ENCODE measurements at places on chromosomes 13 and 19.

DNA sequence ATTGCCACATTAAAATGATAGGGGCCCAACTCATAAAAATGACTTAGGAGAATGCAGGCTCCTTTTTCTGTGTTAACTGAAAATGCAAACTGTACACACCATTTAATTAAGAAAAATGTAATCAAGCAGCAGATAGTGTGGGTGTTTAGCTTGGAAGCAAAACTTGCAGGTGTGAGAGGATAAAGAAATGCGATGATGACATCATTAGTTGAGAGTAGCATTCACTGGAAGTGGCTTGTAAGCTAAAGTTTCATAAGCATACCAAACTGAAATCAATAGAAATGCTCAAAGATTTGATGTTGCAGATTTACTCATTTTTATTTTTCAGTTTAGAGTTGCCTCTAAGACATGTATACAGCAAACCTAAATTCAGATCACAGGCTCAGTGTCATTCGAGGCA is 86.6 kb downstream of the PRR20E start:
- no peak for DNase-seq

GRCh38 chr19:57057036-57057686 is 62.6 kb upstream of the USP29 start:
- no peak for DNase-seq

GRCh38 chr19:46413262-46414031 is at the start of gene CCDC8:
Gene CCDC8 (minus strand): TSS chr19:46413564. CDS start chr19:46412810, 754 bp downstream.
- DNase-seq = no peak

DNA sequence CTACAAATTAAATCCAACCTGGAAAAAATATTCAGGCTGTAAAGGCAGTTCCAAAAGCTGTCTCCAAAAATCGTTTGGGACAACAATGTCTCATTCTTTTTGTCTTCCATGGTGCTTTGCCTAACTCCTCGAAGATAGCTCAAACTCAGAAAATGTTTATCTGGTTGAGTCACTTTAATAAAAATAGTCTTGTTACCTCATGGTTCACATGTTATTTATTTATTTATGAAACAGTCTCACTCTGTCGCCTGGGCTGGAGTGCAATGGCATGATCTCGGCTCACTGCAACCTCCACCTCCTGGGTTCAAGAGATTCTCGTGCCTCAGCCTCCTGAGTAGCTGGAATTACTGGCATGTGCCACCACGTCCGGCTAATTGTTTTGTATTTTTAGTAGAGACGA is 4.9 kb upstream of the BRD4 start:
- DNase-seq = no peak

DNA sequence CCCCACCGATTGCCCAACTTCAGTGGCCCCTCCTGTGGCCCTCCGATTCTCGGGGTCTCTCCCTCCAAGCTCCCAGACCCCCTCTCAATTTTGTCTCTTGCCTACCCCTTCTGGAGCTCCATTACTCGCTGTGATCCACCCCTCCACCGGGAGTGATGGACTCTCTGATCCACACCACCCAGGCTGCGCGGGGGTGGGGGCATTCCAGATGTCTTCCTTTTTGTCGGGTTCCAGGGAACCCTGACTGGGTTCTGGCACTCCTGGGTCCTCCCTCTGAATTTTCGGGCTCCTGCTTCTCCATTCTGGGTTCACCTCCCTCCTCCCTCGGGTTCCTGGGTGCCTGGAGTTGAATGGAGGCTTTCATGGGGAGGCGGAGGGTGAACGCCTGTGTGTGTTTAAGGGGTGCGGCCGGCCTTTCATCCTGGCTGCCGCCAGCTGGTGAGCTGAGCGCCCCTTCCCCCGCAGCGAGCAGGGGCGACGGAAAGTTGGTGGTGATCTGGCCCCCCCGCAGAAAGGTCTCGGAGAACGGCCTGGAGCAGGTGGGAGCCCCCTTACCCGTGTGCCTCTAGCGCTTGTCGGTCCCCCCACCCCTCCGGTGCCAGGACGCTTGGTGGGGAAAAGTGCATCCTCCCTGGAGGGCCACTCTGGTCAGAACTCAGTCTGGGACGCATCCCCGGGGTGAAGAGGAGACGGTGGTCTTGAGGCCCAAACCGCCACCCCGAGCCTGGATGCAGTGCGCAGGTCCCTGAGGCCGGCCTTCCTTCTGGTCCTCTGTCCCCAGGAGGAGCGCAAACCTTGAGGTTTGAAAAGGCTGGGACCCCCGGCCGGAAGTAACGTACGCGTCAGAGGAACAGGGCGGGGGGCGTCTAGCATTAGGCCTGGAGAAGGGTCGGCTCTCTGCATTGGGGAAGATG is 1.6 kb downstream of the MISP3 start:
- DNase-seq = no peak

DNA sequence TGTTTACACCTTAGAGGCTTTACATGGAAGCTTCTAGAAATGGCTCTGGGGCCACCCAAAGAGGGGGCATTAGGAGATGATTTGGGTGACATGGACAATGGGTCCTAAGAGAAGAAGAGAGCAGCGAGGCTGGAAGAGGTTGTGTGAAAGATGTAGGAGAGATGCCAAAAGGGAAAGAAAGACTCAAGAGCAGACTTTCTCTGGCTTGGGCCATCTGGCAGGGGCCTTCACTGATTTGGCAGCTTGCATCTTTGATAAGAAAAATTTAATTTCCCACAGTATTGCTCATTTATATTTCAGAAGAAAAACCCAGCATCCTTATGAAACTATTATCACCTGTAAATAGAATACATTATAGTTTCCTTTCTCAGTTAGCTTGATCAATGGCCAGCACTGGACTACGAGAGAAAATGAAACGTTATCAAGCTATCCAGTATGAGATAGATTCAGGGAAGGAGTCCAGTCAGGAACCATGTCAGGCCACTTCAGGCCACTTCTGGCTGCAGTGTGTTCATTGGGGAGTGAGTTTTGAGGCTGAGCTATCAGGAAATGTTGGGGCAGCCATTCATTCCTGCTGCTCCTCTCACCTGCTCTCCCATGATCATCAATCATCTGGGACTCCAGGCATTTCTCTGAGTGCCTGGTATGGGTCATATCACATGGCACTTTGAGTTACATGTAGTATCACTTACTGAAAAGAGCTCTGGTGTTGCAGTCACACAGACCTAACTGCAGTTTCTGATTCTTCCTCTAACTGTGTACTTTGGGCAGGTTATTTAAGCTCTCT is 10.3 kb downstream of the SCEL start:
- DNase-seq = no peak

GRCh38 chr19:14478113-14478545 is 3.0 kb upstream of the PTGER1 start:
- DNase-seq = no peak

GRCh38 chr19:39410831-39411080 is 1.7 kb upstream of the PLEKHG2 start:
- no peak for DNase-seq

DNA sequence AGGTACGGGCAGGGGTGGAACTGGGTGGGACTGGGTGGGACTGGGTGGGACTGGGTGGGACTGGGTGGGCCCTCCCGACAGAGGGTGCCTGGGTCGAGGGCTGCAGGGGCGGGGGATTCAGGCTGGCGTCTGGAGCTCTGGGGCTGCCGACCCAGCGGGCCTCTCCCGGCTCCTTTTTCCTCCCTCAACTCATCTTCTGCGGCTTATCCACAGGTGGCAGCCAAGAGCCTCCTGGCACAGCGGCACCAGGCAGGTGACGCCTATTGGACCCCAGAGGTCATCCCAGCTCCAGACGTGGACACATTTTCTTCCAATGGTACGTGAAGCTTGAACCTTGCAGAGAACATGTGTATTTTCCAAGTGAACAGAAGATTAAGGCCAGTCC is 533 bp downstream of the ZNF544 start:
- DNase-seq = no peak

DNA sequence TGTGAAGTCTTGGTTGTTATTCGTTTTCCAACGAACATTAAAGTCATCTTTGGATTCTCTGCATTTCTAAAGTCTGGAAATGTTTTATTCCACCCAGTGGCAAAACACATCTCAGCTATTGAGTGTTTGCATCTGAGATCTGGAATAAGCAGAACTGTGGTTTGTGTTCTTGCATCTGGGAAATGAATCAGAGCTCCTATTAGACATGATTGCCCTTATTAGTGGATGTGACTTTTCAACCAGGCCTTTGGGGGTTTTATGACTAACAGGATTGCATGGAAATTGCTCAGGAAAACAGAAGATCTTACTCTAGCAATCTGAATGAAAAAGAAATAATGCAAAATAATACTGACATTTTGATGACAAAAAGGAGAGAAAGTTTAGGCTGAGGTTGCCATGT is 488.8 kb downstream of the IRS2 start:
- DNase-seq = no peak

DNA sequence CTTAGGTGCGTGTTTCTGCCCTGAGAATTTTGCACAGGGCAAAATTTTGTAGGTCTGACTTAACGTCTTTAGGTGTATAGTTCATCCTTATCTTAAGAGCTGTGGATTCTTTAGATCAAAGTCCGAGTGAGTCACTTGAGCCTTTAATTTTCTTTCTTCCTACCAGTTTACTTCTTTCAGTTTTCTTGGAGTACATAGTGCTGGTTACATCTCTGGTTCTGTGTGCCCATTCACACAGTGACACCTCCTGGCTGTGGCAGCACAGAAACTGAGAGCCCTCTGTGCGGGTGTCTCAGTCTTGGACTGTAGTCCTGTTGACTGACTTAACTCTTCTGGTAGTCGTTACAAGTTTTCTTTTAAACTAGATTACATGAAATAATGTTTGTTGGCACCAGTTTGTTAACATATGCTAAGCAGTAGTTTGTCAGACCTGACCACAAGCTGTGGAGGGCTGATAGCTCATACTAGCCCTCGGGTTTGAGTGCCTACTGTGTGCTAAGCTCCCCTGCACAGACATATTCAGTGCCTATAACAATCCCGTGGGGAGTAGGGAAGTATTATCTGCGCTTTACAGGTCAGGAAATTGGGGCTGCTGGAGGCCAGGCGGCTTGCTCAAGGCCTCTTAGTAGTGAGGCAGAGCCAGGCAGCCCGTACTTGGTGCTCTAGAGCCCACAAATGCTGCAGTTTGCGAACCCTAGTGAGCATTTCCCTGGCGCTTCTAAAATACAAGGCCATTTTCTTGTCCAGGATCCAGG is 1.6 kb downstream of the GATAD2A start:
- no peak for DNase-seq

DNA sequence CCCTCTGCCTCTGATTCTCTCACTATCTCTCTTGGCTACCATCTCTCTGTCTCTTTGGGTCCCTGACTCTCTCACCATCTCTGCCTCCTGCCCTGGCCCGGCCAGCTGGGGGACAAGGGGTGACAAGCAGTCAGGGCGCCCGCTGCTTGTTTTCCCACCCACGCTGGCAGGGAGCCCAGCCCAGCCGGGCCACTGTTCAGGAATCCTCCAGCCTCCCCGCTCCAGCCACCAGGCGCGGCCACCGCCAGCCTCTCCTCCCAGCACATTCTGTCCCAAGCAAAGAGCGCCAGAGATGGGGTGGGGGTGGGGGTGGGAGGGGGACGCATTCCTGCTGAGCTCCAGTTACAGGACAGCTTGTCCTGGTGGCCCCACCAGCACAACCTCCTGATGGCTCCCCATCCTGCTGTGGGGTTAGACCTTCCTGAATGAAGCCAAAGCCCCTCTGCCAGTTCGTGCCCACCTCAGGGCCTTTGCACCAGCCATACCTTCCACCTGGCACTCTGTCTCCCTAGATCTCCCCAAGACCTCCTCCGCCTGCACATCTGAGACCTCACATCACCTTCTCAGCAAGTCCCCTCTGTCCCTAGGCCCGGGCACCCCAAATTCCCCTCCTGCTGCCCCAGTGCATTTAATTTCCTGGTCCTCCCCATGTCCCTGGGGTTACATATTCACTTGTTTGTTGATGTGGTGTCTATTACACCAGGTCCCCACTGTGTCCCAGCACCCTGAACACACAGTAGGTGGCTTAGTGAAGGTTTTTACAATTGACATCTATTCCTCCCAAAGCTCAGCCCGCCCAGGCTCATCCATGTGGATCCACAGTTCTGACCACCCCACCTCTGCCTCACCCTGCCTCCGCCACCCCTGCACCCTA is 12.5 kb downstream of the ARRDC2 start:
- no peak for DNase-seq

- DNase-seq = no peak
Observed at GRCh38 chr19:54696117-54696548, 28.1 kb upstream of the KIR3DL3 start.

- no peak for DNase-seq
Observed at GRCh38 chr13:60075850-60076249, 87.9 kb downstream of the DIAPH3 start.

GRCh38 chr13:45747071-45747470 is 45.0 kb downstream of the CBY2 start:
- DNase-seq = no peak

GRCh38 chr19:58549664-58550361 is 5.1 kb downstream of the CHMP2A start:
- no peak for DNase-seq

- no peak for DNase-seq
Observed at GRCh38 chr13:109584844-109585361, 201.5 kb downstream of the IRS2 start.

- no peak for DNase-seq
Observed at GRCh38 chr19:50793558-50794065, 3.4 kb downstream of the ACP4 start.

DNA sequence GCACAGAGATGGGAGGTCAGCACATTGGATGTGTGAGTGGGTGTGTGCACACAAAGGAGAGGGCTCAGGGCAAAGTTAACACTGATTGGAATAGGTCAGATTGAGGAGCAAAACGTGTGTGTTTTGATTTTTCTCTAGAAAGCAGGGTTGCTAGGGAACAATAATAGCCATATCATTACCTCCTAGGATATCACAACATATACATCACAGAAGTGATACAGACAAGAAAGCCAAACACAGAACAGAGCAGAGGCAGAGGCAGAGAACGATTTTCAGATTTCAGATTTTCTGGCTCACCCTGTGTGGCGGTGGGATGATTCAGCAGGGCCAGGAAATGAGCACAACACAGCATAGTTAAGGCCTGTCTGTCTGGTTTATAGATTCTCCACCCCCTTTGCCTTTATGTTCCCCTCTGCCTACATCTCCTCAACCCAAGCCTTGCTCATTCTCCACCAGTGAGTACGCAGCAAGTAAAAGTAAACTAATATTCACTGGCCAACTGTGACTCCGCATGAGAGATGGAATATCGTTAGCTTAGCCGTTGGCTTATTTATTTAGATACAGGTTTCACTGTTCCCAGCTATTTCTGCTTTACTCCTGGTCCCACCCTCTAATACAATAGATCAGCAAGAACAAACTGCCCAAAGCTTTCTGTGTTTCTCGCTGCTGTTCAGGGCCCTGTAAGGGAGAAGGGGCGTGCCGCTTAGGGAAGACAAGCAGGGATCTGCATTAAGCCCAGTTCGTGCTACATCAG is 182.7 kb upstream of the TSC22D1 start:
- no peak for DNase-seq

GRCh38 chr13:52455677-52456041 is 381 bp downstream of the CKAP2 start:
- peak; percentile 47 for DNase-seq

GRCh38 chr19:570251-570686 is 2.1 kb upstream of the BSG start:
- no peak for DNase-seq

DNA sequence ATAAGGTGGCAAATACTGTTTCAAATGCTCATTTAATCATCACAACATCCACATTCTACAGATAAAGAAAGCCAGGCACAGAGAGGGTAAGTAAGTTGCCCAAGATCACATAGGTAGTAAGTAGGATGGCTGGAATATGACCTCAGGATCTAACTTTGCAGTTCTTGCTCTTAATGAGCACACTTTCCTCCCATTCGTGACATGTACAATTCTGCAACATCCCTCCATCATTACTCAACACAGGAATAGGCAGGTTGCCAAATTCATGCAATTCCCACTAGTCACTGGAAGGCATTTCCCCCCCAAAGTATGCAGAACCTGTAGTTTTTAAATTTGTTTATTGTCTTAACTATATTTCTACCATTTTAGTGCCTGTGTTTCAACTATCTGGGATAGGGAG is 109.2 kb downstream of the OLFM4 start:
- no peak for DNase-seq

GRCh38 chr19:33194532-33194885 is 379 bp downstream of the LRP3 start:
- no peak for DNase-seq
